Aorta (tissue), 5 donors: ENCODE measurements at places on chromosomes 2 and 18. TPM values are rescaled to one million over a fixed set of nuclear protein-coding genes. Genes with fewer than 3 reads are reported as not detected.
A peak's percentile ranks its signal among the peaks of the same experiment; 100 is the strongest.

DNA sequence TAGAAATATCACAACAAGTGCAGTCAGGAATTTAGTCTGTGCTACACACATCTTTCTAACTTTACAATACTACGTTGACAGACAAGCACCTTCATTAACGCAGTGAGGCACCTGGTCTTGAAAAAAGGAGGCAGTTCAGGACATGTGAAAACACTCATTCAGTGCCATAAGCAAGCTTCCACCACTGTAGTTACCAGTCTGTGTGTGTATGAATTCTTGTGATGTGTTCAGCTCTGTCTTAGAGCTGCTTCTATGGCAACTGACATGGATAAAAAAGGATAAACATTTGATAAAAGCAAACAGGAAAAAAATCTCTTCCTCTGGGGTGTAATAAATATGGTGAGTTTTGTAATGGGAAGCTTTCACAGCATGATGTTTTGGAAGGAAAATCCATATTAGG, 623.8 kb upstream of the NXPH2 start:
- no peak overlapping the region for H3K27ac ChIP-seq
- no peak overlapping the region for H3K4me3 ChIP-seq
- DNase-seq = no peak

GRCh38 chr2:216328347-216328746, 43.9 kb downstream of the MARCHF4 start:
- no peak overlapping the region for H3K4me3 ChIP-seq
- H3K36me3 ChIP-seq = no peaks in the 10 kb centered on the region
- H3K27ac ChIP-seq = no peak overlapping the region

DNA sequence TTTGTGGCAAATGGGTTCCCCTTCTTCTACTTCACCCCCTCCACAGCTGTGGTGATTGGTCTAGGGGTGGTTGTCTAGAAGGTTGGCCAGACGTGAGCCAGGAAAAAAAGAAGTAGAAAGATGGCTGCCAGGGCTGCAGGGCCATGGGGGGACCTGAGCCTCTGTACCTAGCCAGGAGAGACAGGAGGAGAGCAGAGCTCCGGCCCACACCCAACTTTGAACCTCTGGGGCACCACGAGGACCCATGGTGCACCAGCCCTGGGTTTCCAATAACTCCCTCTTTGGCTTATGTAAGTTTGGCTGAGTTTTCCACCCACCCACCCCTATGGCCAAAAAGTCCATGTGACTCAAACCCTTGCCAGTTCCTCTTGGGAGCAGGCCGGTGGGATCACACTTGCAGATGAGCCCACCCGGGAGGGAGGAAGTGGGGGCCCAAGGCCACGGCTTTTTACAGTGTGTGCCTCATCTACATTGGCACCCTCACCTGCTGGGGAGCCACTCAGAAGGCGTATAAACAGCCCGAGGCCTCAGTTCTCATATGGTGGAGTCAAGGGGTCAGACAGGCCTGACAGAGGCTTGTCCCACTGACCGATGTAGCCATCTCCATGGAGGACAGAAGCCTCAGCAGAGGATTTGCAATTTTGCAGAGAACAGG, 293.1 kb upstream of the HDAC4 start:
- no peak overlapping the region for H3K4me3 ChIP-seq
- DNase-seq = peak; percentile 63
- H3K27ac ChIP-seq = no peak overlapping the region

The CCDC178 gene
- 0.42 TPM for total RNA-seq

DNA sequence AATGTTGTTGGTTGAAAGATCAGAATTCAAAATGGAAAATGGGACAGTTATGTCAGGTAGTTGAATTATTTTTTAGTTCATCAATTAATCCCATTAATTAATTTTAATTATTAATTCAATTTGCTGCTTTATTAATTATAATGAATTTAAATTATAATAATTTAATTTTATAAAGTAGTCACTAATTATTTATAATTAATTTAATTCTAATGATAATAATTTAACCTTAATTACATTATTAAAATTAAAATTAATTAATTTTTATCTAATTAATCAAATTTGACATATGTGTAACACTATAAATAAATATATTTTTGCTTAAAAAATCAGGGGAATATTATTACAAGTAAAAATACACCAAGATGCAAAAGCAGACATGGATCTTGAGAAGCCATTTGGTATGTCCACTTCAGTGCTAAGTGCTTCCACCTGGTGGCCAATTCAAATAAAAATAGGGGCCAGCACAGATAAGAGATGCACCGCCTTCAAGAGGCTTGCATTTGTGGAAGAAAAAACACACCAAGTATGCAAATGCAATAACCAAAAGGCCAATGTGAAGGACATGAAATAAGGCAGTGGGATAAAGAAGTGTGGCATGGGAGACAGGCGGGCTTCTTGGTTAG, 73.2 kb downstream of the MBP start:
- no peak overlapping the region for H3K27ac ChIP-seq
- no peaks in the 10 kb centered on the region for H3K27me3 ChIP-seq
- H3K4me3 ChIP-seq = no peak overlapping the region
- no peak for DNase-seq
- no peaks in the 10 kb centered on the region for H3K4me1 ChIP-seq

DNA sequence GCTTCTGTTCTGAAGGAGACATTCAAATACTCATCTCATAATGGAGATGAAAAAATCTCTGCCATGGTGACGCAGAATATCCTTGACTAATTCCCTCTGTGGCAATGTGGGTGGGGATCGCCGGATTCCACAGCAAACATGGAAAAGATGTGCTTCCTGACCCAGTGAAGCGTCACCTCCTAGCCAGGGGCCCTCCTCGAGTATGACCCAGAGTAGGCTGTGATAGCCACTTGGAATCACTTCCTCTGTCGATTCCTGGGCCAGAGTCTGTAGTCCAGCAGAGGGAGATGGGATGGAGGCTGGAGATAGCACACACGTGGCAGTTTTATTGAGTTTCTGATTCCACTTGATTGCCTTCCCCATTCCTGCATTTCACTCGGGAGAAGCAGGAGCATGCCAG, 36.8 kb downstream of the DRC1 start:
- DNase-seq = no peak
- H3K36me3 ChIP-seq = no peaks in the 10 kb centered on the region
- no peak overlapping the region for H3K4me3 ChIP-seq
- no peaks in the 10 kb centered on the region for H3K4me1 ChIP-seq

The KCNS3 gene
- total RNA-seq = 8.8 TPM

DNA sequence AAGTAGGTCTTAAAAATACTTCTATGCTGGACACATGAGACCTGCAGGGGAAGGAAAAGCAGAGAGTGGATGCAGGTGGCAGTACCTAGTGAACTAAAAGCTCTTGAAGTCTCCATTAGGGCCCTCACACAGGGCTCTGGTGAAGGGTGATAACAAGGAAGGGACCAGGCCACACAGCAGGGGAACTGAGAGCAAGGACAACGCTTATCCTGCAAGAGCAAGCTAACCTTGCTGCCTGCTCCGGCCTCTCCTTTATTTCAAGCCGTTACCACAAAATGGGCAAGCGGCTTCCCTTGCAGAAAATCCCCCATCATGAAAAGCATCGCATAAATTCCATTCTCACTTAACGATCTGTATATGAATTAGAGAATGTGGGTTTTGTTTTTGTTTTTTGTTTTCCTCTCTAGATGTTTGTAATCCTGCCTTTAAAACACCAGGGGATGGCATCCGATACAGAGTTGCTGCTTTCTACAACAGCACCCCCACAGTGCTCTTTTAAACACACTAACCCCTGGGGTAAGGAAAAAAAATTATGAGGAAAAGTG, 64.5 kb downstream of the CACNB4 start:
- H3K36me3 ChIP-seq = no peaks in the 10 kb centered on the region
- H3K27ac ChIP-seq = no peak overlapping the region
- no peaks in the 10 kb centered on the region for H3K27me3 ChIP-seq

GRCh38 chr2:153808679-153809078, 63.0 kb upstream of the GALNT13 start:
- H3K27me3 ChIP-seq = no peaks in the 10 kb centered on the region
- no peak overlapping the region for H3K27ac ChIP-seq
- H3K36me3 ChIP-seq = no peaks in the 10 kb centered on the region
- DNase-seq = no peak
- no peaks in the 10 kb centered on the region for H3K4me1 ChIP-seq

DNA sequence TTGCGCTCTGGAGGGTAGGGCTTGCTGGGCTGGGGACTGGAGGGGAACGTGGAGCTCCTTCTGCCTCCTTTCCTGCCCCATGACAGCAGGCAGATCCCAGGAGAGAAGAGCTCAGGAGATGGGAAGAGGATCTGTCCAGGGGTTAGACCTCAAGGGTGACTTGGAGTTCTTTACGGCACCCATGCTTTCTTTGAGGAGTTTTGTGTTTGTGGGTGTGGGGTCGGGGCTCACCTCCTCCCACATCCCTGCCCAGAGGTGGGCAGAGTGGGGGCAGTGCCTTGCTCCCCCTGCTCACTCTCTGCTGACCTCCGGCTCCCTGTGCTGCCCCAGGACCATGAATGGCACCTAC, 4.3 kb downstream of the GPR35 start:
- H3K27me3 ChIP-seq = no peaks in the 10 kb centered on the region
- no peaks in the 10 kb centered on the region for H3K36me3 ChIP-seq
- no peak for DNase-seq

The SYT4 gene
- total RNA-seq = not detected

The REG3G gene
- 0.71 TPM for total RNA-seq
